ENCODE measurements at places on chromosomes 1 and 21.

DNA sequence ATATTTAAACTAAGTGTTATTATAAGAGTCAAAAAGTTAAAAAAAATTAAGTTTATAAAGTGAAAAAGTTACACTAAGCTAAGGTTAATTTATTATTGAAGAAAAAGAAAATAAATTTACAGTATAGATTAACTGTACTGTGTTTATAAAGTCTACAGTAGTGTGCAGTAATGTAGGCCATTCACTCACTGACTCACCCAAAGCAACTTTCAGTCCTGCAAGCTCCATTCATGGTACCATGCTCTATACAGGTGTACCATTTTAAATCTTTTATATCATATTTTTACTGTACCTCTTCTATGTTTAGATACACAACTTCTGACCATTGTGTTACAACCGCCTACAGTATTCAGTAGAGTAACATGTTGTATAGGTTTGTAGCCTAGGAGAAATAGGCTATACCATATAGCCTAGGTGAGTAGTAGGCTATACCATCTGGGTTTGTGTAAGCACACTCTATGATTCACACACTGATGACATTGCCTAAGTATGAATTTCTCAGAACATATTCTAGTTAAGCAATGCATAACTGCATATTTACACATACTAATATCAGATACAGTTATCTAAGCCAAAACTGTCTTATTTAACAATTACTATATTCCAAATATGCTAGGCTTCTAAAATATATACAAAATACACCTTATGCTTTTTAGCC, 80.6 kb upstream of the GFI1 start:
- no peak for DNase-seq

GRCh38 chr21:42093991-42094421, 22.9 kb downstream of the UMODL1 start:
- DNase-seq, result no peak

DNA sequence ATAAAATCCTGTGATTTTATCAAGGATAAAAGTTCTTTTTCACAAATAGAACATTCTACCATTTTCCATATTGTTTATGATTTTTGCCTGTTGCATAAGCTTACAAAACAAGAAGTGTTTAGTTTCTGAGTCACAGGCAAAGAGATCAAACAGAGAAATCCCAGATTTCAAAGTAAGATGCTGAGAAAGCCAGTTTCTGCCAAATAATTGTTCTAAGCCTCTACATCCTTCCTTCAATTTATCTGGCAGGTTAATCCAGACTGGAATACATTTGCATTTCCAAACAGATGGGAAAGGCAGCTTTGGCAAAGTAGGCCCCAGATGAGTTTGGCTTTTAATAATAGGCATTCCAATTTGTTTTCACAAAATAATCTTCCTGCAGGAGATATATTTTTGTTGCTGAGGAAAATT, 2.5 kb downstream of the SLC1A7 start:
- DNase-seq, result no peak

DNA sequence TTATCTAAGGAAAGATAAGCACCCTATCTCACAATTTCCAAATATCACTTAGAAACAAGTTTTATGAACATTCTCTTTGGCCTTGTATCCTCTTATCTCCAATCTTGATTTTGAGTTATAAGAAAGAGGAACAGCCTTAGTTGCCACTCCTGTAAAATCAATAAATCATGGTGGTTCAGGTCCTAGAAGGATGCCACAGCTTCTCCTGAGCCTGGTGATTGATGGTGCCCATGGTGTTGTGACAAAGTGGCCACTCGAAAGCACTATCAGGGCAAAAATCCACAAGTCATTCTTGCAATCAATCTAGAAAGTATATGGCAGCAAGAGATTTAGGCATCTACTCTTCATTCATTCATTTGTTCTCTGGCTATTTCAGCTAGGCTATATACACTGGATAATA, 27.8 kb downstream of the GBP6 start:
- DNase-seq, result no peak

GRCh38 chr1:93029317-93029716, 49.8 kb upstream of the MTF2 start:
- DNase-seq, result no peak

GRCh38 chr1:17099616-17100340, 19.5 kb downstream of the PADI2 start:
- DNase-seq, result no peak

DNA sequence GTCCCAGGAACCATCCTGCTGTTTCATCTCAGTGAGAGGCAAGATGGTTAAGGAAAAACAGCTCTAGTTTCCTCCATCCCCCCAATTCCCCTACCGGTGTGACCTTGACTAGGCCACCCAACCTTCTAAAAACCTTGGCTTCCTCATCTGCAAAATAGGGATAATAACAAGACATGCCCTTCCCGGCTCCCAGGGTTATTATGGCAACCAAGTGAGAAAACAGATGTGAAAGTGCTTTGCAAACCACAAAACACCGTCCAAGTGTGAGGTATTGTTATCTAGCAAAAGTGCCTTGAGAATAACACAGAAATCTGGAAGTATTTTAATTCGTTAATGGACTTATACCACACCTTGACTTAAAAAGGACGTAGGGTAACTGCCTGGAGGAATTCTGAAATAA, 62.7 kb downstream of the ITPKB start:
- DNase-seq, result no peak

DNA sequence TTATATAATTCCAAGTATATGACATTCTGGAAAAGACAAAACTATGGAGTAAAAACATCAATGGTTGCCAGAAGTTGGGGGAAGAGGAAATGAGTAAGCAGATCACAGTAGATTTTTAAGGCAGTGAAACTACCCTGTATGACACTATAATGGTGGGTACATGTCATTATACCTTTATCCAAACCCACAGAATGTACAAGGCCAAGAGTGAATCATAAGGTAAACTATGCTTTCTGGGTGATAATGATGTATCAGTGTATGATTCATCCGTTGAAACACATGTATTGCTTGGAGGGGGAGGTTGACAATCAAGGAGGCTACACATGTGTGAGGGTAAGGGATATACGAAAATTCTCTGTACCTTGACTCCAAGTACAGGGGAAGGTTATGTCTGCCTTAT, 862.7 kb downstream of the PLA2G4A start:
- no peak for DNase-seq

GRCh38 chr1:53372501-53372951, 44.7 kb upstream of the LRP8 start:
- DNase-seq, result peak; percentile 3

GRCh38 chr1:163570071-163570470, 248.3 kb downstream of the NUF2 start:
- no peak for DNase-seq

GRCh38 chr1:1345384-1345783, 3.8 kb downstream of the DVL1 start:
- no peak for DNase-seq

- no peak for DNase-seq
These were observed 48.9 kb downstream of the AHDC1 start for GRCh38 chr1:27554759-27555699.
